ENCODE measurements at places on chromosomes 16 and 17.

GRCh38 chr16:56600398-56600999 is 7.9 kb upstream of the MT2A start:
- DNase-seq: no peak

GRCh38 chr17:45435481-45435880 is 2.8 kb upstream of the ARHGAP27 start:
- DNase-seq: no peak

DNA sequence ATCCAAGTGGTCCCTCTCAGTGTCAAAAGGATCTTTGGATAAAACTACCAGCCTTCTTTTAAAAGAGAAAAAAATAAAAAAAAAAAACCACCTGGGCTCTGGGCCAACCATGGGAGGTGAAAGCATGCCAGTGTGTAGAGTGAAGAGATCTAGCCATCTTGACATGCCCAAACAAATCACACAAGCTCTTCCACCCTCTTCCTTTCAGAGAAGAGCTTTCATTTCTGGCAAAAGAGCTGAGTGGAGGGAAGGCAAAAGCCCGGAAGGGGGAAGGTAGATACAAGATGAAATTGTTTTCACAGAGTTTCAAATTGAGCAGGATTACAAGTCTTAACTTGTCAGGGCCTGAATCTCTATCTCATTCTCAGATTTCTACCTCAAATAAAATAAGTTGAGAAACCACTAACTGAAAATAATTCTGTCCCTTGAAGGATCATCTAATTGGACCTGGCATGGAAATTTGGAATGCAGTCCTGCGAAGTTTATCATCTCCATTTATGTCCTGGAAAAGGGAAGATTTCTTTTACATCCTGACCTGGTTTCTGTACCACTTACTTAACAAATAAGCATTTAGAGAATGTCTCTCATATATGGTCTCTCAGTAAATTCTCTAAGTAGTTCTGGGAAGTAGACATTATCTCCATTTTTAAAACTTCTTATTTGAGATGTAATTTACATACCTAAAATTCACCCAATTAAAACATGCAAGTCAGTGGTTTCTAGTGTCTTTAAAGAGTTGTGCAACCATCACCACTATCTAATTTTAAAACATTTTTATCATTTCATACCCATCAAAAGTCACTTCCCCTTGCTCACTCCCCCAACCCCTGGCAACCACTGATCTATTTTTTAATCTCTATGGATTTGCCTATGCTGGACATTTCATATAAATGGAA is 93.7 kb downstream of the TANGO6 start:
- no peak for DNase-seq

GRCh38 chr17:7056386-7056785 is 12.5 kb upstream of the SLC16A11 start:
- no peak for DNase-seq

- no peak for DNase-seq
These were observed 17.9 kb downstream of the GABARAPL2 start for GRCh38 chr16:75584108-75584507.

All from thymus (tissue), 14 donors.